CD4-positive, alpha-beta T cell treated with Interleukin-17A for 1 hour (primary cell): ENCODE measurements at places on chromosomes 1 and 21.

- no peak for DNase-seq
Measured at GRCh38 chr1:205262731-205263171, 35.0 kb downstream of the TMCC2 start.

- DNase-seq: no peak
Measured at GRCh38 chr1:107451715-107452114, 310.9 kb downstream of the NTNG1 start.

- no peak for DNase-seq
Measured at GRCh38 chr1:108679586-108680213, 12.4 kb upstream of the PRPF38B start.

DNA sequence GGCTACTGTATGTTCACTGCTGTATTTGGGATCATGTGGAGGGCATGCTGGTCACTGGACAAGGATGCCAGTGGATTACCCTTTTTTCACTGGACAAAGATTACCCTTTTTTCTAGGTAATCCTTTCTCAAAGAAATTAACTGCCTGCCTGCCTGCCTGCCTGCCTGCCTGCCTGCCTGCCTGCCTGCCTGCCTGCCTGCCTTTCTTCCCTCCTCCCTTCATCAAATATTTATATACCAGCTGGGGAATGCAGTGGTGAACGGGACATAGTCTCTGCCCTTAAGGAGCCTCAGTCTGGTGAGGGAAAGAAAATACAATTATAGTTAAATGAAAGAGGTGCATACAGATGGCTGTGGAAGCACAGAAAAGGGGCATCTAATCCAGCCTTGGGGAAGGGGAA, 85.0 kb downstream of the PGM1 start:
- DNase-seq: no peak

- DNase-seq: no peak
Measured at GRCh38 chr1:192378276-192378675, 61.5 kb downstream of the RGS21 start.

DNA sequence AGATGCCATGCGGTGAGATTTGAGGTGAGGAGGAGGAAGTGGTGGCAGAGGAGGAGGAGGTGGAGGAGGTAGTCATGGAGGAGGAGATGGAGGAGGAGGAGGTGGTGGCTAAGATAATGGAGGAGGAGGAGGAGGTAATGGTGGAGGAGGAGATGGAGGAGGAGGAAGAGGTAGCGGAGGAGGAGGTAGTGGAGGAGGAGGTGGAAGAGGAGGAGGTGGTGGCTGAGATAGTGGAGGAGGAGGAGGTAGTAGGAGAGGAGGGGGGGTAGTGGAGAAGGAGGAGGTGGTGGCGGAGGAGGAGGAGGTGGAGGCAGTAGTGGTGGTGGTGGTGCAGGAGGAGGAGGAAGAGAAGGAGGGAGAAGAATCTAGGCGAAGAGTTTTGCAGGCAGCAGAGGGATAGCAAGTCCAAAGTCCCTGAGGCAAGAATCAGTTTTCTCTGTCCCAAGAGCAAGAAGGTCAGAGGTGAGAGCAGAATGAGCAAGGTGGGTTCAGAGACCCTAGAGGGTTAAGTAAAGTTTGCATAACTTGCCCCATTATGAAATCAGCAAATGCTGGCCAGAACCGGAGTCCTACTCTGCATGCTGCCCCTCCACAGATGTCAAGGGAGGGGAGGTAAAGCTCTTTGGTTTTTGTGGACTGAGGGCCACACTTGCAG, 38.9 kb upstream of the GNPAT start:
- DNase-seq: no peak

GRCh38 chr21:35987475-35987874, 72.9 kb downstream of the SETD4 start:
- DNase-seq: no peak

- DNase-seq: no peak
Measured at GRCh38 chr1:30437059-30437576, 286.3 kb downstream of the MATN1 start.

DNA sequence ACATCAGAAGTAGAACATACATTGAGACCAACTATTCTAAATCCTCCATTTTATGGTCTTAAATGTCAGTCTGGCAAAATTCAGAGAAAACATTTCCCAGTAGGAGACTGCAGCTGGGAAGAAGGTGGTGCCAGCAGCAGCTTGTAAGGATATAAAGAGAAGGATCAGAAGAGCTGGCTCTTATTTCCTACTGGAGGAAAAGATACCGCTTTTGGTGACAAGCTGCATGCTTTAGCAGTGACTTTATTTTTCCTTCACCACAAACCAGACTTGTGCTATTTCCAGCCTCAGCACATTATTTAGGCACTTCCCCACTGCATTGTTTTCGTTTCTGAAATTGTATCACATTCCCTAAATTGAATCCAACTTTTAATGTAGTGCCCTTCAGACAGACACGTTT, 28.4 kb downstream of the RNF11 start:
- DNase-seq: no peak

DNA sequence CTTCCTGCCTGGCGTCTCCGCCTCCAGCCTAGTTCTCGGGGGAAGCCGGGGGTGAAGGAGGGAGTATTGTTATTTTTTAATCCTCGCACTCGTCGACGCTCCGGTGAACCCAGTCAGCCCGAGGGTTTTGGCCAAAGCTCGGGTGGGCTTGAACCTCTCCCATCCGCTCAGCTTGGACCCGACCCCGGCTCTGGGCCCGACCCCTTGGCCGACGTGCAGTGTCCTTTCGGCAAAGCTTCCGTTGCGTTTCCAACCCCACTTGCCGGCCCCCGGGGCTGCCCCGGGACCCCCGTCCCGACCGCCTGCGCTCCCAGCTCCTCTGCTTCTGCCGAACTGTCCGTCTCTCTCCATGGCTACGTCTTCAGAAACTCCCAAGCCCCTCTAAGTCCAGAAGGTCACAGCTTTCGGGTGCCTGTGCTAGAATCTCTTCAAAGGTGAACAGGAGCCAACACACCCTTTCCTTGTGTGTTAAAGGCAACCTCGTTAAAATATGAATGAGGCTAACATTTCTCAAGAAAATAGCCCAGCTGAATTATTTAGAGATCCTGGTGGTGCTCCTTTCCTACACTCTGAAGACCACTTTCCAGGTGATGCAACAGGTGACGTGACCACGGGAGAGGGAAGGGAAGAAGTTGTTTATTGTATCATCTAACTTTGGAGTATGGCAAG, 647 bp downstream of the DESI2 start:
- peak; percentile 21 for DNase-seq

DNA sequence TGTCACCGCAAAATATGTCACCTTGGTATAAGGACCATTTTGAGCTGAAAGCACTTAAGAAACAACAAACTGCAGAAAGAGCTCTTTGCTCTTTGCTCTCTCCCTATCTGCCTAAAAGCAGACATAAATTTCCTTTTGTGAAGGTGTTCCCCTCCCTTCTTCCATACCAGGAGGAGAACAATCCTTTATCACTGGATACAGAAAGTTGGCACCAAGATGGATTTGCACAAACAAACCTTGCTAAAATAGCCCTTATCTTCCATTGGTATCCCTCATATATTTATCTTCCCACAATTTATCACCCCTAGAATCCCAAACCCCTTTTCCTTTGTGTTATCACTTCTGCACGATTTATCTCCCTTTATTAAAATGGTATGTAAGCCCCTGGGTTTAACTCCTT, 51.4 kb downstream of the DPYD start:
- no peak for DNase-seq

DNA sequence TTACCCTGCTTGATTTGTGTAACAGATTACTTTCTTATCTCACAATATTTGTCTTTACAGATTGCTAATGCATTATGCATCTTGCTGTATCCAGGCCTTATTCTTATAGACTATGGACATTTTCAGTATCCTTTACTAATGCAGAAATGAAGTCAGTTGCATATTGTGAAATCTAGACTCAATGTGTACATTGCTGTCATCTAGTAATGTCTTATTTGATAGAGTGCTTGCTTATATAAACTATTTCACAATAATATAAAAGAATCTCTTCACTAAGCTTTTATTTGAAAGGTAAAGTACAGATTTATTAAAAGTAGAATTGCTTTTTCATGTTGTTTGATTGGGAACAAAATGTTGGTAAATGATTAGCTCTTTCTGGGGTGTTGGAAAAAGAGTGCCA, 39.6 kb downstream of the ALG6 start:
- DNase-seq: no peak

DNA sequence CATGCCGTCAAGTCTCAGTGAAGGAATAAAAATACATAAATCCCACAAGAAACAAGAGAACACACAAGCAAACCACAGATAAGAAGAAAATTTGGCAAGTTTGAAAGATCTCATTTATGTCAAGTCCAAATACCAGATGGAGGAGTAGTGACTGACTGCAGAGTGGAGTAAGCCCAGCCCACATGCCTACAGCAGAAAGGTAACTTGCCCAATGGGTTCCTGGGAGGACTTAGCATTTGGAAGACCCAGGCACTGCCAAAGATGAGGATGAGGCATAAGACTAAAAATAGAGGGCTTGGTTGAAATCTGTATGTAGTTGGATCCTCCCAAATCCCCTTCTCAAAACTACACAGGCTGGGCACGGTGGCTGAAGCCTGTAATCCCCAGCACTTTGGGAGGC, 70.8 kb downstream of the ZNF648 start:
- DNase-seq: no peak

DNA sequence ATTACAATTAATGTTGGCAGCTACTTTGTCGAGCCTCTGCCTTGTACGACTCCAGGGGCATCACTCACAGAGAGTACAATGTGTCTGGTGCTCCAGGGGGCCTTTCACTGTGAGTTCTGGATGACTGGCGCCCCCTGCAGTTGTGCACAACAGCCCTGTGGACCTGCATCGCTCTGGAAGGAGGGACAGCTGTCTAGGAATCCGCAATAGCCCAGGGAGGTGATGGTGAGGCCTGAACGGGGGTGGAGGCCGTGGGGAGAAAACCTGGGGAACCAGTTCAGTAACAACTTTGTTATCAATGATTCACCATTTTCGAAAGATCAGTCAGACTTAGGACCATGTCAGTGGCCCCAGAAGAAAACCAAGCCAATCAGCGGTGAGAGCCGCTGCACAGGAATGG, 189.1 kb downstream of the KAZN start:
- DNase-seq: no peak

GRCh38 chr1:164177118-164177517, 381.9 kb upstream of the PBX1 start:
- no peak for DNase-seq

DNA sequence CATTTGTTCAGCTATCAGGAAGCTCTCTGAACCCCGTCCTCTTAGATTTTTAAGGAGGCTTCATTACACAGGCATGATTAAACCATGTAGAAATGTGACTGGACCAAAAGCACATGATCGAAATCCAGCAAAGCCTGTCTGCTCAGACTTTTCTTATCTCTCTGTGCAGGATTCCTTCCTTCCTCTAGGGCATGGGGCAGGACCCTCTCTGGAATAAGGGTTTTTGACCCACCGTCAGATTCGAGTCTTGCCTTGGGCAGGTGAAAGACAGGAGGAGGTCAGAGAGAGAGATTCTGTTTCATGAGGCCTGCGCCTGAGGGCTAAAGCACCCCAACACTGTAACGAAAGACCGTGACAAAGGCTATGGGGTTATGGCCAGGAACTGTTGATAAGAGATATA, 136.8 kb downstream of the RHOU start:
- no peak for DNase-seq

DNA sequence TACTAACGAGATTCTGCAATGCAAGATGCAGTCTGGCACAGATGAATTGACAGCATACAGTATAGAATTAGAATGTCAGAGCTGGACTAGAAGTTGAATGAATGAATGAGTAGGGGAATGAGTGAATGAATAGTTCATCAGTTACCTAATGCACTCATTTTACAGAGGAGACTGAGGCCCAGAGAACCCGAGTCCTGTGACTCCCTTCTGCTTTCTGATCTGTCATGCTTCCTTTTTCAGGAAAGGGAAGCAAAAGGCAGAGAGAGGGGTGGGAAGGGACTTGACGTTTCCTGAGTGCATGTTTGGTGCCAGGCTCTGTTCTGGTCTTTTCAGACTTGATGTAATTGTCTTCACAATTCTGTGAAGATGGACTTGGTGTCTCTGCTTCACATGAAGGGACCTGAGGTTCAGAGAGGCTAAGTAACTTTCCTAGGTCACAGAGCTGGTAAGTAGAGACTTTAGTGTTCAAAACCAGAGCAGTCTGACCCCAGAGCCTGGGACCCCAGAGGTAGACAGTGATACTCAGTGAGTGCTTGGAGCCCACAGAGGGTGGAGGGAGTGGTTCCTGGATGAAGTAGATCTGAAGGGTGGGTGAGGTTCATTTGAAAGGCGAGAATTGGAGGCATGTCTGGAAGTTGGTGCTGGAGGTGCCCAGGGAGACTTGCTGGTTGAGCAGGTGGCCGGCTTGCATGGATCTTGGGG, 8.0 kb upstream of the MEX3A start:
- DNase-seq: no peak
